ENCODE measurements at places on chromosomes 4 and X. TPM values are rescaled to one million over a fixed set of nuclear protein-coding genes. Genes with fewer than 3 reads are reported as not detected.

The OGT gene
- 81.8 TPM for total RNA-seq

The FHL1 gene
- 2,127 TPM for total RNA-seq

The P2RY10 gene
- not detected for total RNA-seq

The GAGE12F gene
- total RNA-seq = not detected

The C4orf36 gene
- 1.2 TPM for total RNA-seq

Data from heart left ventricle (tissue), 16 donors.